ENCODE measurements at places on chromosomes 12 and 14.

DNA sequence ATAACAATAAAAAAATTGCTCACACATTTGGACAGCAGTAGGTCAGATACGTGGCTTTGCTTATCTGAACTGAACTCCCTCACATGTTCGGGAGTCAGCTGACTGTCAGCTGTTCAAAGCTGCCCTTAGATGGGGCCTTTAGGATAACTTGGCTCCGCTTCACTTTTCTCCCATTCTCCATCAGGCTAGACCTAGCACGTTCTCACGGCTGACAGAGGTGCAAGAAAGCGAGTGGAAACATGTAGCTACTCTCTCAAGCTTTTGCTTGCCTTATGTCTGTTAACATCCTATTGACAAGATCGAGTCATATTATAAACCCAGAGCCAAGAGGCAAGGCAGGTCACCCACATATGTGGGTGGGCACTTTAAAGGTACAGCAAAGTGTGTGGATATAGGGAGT lies 112.0 kb upstream of the PDZRN4 start:
- no peak for DNase-seq

- DNase-seq: no peak
Observed at GRCh38 chr12:93663006-93663728, 14.0 kb upstream of the CRADD start.

GRCh38 chr12:3155702-3156370 lies 78.7 kb downstream of the TSPAN9 start:
- DNase-seq: no peak

- DNase-seq: no peak
Observed at GRCh38 chr14:66115740-66116502, 370.2 kb upstream of the CCDC196 start.

GRCh38 chr14:98950353-98950895 lies 321.6 kb downstream of the BCL11B start:
- DNase-seq: no peak

DNA sequence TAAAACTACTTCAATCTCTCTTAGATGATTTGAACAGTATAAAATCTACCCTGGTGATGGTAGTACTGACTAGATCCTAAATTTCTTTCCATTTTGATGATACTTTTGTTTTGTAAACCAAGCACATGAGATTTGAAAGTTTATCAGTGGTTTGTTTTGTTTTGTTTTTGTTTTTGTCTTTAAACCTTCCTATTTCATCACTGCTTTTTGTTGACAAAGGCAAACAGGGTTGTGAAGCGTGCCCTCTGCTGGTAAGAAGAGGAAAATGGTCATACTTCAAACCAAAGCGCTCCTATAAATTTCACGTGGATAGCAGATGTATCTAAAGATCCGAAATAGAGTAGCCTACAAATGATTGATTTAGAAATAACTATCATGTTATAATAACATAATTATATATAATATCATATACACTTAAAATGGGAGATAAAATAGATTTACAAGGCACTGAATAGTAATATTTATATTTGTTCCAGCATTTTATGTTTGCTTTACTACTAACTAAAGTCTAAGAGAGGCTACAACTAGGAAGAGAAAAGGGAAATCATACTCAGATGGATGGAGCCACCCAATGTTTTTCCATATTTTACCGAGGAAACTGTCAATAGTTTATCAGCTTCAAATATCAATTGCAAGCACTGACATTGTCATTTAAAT lies 254.0 kb upstream of the USP15 start:
- DNase-seq: no peak

GRCh38 chr14:63186453-63186852 lies 17.8 kb upstream of the RHOJ start:
- DNase-seq: no peak

All from cortex of kidney (tissue), 1 donor.